ENCODE measurements at places on chromosomes 4 and X.

DNA sequence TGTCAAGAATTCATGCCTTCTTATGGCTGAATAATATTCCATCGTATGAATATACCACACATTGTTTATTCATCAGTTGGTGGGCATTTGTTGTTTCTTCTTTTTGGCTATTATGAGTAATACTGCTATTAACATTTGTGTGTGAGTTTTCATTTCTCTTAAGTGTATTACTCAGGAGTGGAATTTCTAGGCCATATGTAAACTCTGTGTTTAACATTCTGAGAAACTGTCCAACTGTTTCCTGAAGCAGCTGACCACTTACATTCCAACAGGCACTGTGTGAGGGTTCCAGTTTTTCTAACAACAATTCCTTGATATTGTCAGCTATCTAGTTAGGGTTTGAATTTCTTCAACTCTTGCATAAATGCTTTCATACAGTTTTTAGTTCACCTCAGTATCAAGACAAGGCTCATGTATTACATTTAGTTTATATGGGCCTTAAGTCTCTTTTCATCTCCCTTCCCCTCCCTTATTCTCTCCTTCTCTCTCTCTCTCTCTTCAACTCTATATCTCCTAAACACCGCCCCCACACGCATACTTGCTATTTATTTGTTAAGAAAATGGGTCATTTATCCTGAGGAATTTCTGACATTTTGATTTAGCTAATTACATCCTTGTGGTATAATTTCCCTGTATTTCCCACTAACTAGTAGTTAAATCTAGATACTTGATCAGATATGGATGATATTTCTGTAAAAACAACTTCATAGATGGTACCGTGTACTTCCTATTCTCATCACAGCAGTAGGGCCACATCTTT is 77.4 kb downstream of the WDR19 start:
- DNase-seq = peak; percentile 4

- no peak for DNase-seq
Observed at GRCh38 chr4:102343964-102344519, 1.2 kb downstream of the SLC39A8 start.

DNA sequence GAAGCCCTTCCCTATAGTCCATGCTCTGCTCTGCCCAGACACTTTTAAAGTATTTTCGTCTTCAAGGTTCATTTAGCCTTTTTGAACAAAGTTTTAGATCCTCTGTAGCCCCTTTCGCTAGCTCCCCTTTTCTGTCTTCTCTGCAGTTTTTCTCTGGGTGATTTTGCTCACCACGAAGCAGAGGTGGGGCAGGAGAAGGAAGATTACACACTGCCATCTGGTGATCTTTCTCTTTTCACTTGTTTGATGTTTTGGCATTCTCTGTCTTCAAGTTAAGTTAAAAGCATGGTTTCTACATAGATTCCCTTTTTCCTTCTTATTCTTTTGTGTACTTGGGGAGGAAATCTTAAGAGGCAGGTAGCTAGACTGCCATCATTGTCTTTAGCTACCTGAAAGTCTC is 43.9 kb downstream of the CC2D2A start:
- no peak for DNase-seq

GRCh38 chr4:13984991-13985800 is 357.7 kb upstream of the BOD1L1 start:
- DNase-seq = peak; percentile 40

DNA sequence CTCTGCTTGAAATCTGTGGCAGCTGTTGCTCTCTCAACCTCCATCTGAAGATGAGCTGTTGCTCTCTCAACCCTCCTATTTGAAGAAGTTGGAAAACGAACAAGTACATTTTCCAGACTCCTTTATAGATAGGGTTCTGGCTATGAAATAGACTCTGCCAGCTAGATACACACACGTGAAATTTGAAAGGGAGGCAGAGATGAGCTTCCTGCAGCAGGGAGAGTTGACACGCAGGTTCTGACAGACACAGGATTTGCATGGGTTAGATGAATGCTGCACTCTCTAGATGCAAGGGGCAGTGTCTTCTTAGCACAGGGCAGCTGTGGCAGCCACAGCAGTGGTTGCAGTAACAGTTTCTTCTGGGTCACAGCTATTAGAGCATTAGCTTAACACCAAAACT is 8.0 kb upstream of the PYURF start:
- DNase-seq = no peak

Measured in fibroblast of skin of left quadriceps (primary cell).